ENCODE measurements at places on chromosomes 2 and 18. TPM values are rescaled to one million over a fixed set of nuclear protein-coding genes. Genes with fewer than 3 reads are reported as not detected.

GRCh38 chr2:38109732-38110181, 33.8 kb upstream of the CYP1B1 start:
- DNase-seq, result no peak

DNA sequence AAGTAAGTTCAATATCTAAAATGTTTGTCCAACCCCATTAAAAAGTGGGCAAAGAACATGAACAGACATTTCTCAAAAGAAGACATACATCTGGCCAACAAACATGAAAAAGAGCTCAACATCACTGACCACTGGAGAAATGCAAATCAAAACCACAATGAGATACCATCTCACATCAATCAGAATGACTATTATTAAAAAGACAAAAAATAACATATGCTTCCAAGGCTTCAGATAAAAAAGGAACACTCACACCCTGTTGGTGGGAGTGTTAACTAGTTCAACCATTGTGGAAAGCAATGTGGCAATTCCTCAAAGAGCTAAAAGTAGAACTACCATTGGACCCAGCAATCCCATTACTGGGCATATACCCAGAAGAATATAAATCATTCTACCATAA, 931.1 kb downstream of the LRP1B start:
- no peak for DNase-seq

DNA sequence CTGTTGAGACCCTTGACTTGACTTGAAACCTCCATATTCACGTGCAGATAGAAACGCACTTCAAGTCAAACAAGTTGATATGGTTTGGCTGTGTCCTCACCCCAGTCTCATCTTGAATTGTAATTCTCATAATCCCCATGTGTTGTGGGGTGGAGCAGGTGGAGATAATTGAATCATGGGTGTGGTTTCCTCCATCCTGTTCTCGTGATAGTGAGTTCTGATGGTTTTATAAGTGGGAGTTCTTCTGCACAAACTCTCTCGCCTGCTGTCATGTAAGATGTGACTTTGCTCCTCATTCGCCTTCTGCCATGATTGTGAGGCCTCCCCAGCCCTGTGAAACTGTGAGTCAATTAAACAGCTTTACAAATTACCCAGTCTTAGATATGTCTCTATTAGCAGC, 21.4 kb downstream of the SLC3A1 start:
- DNase-seq, result no peak

DNA sequence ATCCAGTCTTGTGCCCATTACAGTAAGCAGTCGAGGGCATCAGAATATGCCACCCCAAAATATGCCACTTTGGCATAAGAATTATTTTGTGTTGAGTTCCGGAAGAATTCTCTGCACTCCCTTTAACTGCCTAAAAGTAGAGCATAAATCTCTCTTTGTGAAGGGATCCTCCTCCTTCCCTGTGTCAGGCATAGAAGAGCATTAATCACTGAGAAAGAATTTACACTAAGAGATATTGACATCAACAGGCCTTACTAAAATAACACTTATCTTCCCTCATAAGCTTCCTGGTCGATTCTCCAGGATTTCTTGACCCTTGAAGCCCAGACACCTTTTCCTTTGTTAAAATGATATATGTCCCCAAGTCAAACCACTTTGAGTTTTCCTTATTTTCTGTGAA, 27.6 kb upstream of the KYNU start:
- no peak for DNase-seq

- DNase-seq, result no peak
Measured at GRCh38 chr2:43347746-43348145, 121.3 kb upstream of the ZFP36L2 start.

- no peak for DNase-seq
Measured at GRCh38 chr2:134097740-134098139, 156.1 kb upstream of the MGAT5 start.

GRCh38 chr2:112891385-112891831, 19.6 kb upstream of the IL37 start:
- no peak for DNase-seq

Gene FSIP2
- total RNA-seq, result 1.9 TPM

Data from WTC11 (cell line).